C1 segment of cervical spinal cord (tissue), 14 donors: ENCODE measurements at places on chromosomes 12 and 14.

DNA sequence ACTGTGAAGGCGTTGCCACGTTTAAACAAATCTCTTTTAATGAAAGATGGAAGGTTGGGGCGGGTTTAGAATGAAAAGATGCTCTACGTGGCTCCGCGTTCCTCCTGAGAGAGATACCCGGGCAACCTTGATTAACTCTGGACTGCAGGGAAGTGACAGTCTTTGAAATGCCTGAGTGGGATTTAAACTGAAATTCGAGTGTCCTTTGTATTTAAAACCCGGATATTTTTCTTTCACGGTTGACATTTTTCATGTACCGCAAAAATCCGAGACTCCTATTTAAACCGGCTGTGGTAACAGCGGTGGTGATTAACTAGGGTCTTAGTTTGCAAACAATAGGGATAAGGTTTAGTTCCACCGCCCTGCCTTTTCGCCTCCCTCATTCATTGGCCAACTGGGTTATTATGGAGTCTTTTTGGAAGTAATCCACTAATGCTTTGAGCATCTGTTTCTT lies 707 bp downstream of the G2E3 start:
- DNase-seq: no peak

- no peak for DNase-seq
Observed at GRCh38 chr12:113006641-113007040, 28.3 kb downstream of the OAS2 start.

DNA sequence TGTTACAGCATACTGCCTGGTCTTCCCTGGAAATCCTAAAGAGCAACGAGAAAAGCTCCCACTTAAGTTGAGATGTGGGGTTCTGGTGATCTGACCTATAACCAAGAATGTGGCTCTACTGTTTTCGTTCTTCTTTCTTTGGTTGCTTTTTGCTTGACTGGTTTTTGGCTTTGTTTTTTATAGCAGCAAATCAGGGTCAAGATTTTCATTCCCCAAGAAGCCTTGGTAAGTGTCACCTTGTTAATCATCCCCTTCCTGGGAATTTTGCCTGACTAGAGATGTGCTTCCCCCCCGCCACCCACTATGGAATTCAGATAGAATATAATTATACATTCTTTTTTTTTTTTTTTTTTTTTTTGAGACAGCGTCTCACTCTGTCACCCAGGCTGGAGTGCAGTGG lies 116.7 kb upstream of the FOXN3 start:
- DNase-seq: no peak

GRCh38 chr12:6090803-6091202 lies 33.7 kb downstream of the VWF start:
- no peak for DNase-seq

GRCh38 chr12:49515266-49515665 lies 23.6 kb upstream of the KCNH3 start:
- no peak for DNase-seq

- no peak for DNase-seq
Observed at GRCh38 chr12:123261196-123261595, 10.5 kb downstream of the CDK2AP1 start.

DNA sequence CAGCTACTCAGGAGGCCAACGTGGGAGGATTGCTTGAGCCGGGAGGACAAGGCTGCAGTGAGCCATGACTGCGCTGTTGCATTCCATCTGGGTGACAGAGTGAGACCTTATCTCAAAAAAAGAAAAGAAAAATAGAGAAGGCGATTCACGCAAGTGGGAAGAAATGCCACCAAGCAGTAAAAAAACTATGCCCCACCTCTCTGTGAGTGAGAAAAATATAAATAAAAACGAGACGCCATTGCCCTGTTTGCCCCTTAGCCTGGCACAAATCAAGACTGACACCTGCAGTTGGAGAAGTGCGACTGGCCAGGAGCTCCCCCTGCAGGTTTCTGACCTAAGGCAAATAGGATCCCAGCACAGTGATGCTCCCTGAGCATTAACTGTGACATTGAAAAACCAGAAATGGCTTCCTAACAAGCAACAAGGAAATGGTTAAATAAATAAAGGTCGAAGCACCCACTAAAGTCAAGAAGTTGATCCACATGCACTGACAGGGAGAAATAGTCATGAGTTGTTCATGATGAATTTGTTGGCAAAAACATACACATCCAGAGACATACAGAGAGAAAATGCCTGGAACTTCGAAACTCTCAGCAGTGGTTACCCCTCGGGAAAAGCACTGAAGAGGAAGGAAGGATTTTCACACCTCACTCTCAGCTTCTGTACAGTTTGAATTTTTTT lies 21.1 kb downstream of the GSC start:
- DNase-seq: no peak

GRCh38 chr14:81384900-81385299 lies 15.2 kb downstream of the STON2 start:
- no peak for DNase-seq

GRCh38 chr12:57985685-57986084 lies 44.3 kb downstream of the ATP23 start:
- no peak for DNase-seq

DNA sequence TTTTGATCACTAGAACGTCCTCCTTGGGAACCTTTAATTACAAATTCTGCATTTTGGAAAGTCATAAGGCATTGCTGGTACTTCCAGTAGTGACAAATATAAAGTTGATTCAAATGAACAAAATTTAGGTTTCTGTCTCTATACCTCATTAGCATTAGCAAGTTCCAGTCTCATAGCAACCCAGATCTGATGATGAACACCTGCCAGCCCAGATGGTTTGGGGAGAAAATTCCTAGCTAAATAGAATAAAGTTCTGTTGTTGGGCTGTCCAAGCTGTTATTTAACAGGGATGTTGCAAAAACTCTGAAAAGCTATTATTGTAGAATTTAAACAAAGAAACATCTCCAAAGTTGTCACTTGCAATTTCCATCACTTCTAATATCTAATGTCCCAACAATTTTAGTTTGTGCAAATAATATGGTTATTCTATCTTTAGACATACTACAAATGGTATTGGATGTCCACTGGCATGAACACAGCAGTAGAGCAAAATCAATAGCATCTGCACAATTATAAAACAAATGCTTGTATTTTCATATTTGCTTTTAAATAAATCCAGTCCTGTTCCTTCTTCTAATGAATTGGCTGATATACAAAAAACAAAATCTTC lies 299.4 kb downstream of the SLC16A7 start:
- DNase-seq: no peak

GRCh38 chr12:71804505-71804904 lies 35.1 kb upstream of the TBC1D15 start:
- DNase-seq: no peak

DNA sequence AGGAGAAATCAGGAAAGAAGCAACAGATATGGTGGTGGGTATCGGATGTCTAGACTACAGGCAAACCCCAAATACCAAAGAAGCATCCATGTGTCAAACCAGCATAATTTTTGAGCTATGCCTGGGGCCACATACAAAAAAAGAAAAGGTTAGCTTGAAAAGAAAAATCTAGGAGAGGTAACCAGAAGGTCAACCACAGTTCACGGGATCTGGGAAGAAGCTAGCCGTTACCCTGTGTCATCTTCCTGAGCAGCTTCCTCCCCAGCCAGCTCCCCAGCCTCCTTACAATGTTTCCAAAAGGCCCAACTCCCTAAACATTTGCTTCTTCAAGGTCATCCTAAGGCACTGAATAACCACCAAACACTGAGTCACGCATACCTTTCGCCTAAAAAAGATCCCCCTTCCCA lies 3.1 kb downstream of the SINHCAF start:
- DNase-seq: no peak

- no peak for DNase-seq
Observed at GRCh38 chr12:57254506-57255280, 3.7 kb upstream of the STAC3 start.

DNA sequence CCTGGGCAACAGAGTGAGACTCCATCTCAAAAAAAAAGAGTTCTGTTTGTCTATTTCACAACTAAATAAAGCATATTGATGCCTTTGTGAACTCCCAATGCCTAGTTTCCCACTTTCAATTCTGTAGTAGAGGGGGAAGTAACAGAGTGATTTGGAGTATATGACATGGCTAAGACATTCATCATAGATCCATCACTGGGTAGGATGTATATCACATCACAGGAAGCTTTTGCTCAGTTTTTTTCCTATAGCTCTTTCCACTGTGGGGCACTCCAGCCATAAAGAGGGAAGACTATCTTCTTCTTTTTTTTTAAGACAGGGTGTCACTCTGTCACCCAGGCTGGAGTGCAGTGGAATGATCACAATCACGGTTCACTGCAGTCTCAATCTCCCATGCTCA lies 154.0 kb upstream of the BCL2L14 start:
- no peak for DNase-seq

DNA sequence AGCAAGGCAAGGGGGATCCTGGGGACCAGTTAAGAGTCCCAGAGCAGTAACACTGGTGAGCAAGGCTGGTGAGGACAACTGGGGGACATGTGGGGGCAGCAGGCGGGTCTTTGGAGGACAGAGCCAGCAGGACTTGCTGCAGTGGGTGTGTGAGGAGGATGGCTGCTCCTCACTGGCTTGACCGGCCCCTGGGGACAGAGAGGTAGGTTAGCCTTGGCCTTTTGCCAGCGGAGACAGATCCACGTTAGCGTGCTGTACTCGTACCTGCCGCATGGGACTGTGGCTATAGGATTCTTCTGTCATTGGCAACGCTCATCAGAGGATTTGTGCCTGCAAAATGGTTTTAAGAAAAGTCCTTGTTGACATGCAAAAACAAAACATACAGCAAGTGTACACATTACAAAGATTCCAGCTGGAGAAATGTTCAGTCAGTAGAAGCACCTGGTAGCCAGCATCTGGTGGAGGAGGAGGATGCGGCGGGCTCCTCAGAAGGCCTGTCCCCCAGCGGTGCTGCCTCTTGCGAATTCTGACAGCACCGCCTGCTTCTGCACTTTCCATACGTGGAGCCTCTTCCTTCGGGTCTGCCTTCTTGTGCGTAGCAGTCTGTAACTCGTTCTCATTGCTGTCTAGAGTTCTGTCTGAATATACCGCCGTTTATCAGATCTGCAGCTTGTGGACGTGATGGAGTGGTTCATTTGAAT lies 91.3 kb downstream of the EP400 start:
- DNase-seq: no peak

DNA sequence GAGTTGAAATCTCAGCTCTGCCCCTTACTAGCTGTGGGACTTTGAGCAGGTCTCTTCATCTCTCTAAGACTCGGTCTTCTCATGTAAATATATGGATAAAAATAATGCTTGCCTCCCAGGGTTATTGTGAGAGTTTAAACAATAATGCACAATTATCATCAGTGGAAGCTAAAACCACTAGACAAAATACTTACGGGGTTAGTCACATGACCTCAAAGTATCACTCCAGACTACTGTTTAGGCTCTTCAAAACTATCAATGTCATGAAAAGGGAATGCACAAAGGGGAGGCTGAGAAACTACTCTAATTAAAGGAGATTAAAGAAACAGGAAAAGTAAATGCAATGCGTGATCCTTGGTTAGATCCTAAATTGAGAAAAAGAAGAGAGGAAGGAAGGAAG lies 24.5 kb upstream of the TSPAN11 start:
- no peak for DNase-seq

DNA sequence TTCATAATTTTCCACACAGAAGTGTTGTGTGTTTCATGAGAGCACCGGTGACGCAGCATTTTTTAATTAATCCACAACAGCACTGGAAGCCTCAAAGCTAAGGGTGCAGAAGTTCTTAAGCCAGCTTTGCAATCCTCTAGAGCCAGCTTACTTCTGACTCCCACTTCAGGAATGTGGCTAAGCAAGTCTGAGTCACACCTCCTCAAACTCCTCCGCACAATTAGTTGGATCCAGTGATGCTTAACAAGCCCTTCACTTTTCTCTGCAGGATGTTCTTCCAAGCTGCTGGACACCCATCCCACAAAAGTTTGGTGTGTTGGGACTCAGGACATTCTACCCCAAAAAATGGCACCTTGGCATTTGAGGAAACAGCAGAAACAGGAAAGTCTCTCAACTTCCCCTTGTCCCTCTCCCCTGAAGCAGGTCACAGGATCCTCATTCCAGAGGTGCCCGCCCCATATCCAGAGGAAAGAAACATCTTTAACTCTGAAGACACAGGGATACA lies 210.0 kb downstream of the PPM1H start:
- no peak for DNase-seq

DNA sequence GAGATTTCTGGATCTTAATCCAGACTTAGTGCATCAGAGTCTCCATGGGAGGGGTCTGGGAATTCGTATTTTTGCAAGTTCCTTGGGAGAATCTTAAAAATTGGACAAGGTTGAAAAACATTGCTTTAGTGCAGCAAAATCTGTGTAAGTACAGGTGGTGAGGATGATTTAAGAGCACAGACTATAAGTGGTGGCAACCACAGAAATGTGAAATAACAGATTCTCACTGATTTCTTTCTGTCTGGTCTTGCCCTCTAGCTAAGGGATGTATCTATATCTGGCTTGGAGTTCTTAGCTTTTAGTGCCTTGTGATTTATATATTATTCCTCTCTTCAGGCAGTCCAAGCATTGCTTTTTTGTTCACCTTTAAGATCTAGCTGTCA lies 116.2 kb downstream of the DIP2B start:
- DNase-seq: no peak

- no peak for DNase-seq
Observed at GRCh38 chr12:52182384-52182783, 9.4 kb downstream of the KRT80 start.
